ENCODE measurements at places on chromosomes 4 and X.

- DNase-seq = no peak
Observed at GRCh38 chrX:138945219-138945618, 233.7 kb upstream of the FGF13 start.

GRCh38 chrX:53918702-53919101, 125.6 kb downstream of the PHF8 start:
- no peak for DNase-seq

DNA sequence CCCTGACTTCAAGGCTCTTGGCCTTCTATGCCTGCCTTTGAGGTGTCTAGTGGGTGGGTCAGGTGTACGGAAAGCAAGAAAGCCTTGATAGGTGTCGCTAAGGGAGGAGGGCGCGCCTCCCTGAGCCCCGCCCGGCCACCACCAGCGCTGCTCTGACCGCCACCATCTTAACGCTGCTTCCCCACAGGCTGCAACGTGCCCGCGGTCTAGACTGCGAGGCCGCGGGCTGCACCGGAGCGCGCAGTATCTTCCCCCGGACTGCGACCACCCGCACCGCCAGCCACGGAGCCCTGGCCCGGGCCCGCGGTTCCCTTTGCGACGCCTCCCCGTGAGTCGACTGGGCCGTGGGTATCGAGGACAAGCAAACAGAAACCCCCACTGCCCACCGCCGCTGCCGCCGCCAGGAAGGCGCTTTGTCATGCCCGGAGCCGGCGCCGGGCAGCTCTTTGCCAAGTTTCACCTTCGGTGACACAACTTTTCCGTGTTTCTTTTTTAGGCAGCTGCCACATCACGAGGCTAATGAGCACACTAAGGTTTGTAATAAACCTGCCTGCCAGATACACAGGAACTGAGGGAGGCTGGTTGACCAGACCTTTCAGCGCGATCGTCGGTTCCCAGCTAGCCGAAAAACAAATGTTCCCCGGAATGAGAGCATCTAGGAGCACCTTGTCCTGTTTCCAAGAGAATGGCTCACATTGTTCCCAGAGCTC, 335.8 kb upstream of the F9 start:
- DNase-seq = no peak

- DNase-seq = peak; percentile 43
Observed at GRCh38 chrX:19824603-19825002, 62.8 kb downstream of the SH3KBP1 start.

DNA sequence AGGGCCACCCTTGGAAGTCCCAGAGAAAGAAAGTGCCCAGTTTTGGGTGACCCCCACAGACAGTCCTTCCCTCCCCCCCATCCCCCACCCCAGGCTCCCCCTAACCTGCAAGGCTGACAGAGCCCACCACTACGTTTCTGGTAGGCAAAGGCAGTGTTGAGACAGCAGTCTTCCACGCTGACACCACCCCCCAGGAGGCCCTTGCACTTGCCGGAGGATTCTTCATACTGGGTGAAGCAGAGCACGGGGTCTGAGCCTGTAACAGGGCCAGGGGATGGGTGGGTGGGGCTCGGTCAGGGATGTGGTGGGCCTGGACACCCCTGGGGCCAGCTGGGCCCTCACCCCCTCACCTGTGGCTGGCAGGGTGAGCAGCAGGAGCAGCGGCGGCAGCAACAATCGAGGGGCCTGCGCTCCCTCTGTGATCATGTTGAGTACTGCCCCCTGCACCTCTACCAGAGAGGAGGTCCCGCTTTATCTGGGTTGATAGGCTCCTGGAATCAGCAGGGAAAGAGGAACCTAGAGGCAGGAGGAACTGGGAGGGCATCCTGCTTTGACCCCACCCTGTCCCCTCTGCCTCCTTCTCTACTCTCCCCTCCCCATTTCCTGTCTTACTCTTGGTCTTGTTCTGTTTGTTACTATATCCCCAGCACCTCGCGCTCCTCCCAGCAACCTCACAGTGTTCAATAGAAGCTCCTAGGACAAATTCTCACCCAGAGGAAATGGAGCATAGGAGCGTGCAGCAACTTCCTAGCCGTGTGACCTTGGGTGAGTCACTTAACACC, at the start of gene CFP:
Gene CFP, minus strand, starts transcription at position 512 of the 782 bp plus-strand sequence. Its CDS starts 86 bp downstream, at position 426.
- DNase-seq = no peak

GRCh38 chrX:1537031-1537715, at the start of gene P2RY8:
Gene P2RY8 (minus strand): TSS chrX:1537185. CDS start chrX:1466558, 70,627 bp downstream.
- peak; percentile 83 for DNase-seq

- no peak for DNase-seq
Observed at GRCh38 chrX:120625371-120625770, 4.5 kb downstream of the C1GALT1C1 start.

Measured in CD4-positive, alpha-beta T cell treated with Interleukin-15 for 4 hours (primary cell).